Stimulated activated CD4-positive, alpha-beta T cell treated with anti-CD3 and anti-CD28 coated beads, Interleukin-15, amount 100 ng/mL, for 1 hour (primary cell): ENCODE measurements at places on chromosomes 4 and X.

DNA sequence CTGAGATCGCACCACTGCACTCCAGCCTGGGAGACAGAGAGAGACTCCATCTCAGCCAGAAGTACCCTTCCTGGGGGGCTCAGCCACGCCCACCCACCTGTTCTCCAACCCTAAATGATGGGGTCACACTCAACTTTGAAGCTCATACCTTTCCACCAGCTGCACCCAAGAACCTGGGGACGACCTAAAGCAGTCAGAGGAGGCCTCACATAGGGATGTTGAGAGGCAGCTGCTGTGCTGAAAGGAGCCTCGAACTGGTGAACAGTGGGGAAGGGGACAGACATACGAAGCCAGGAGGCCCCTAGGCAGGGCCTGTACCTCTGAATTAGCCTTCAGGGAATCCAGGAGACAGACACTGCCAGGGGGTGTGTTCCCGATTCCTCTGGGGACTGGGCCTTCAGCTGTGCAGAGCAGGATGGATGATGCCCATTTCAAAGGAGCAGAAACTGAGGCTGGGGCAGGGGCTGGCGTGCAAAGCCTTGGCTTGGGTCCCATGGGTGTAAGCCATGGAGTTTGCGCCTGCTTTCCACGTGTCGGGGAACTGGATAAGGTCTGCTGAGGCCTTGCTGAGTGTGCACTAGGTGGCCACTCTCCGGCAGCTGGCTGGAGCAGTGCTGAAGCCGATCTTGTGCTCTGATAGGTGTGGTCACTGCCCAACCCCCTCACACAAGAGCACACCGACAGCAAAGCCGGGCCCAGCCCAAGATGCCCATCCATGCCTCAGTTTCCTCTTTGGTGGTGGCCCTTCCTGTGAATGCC, 130.8 kb downstream of the CPZ start:
- DNase-seq = no peak

DNA sequence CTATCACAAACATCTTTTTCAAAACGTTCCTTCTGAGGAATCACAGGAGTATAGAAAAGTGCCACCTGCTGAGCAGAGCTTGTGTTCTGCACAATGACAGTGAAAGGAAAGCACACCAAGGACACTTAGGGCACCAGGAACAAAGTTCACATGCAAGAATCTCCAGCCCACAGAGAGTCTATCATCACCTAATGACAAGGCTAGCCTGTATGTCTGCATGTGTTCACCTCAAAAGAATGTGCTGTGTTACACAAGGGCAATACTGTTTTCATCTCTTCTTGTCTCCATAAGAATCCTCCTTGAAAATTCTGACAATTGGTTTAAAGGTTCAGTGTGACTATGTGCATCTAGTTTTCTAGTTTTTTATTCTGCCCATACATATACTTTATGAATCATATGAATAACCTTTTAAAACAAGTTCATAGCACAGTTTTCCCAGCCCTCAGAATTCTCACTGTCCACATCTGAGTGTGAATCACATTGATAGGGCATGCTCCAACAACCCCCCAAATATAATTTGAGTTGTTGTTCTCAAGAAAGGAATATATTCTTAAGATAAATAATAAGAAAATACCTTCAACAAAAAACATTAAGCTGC, 118.0 kb downstream of the PWWP3B start:
- no peak for DNase-seq

DNA sequence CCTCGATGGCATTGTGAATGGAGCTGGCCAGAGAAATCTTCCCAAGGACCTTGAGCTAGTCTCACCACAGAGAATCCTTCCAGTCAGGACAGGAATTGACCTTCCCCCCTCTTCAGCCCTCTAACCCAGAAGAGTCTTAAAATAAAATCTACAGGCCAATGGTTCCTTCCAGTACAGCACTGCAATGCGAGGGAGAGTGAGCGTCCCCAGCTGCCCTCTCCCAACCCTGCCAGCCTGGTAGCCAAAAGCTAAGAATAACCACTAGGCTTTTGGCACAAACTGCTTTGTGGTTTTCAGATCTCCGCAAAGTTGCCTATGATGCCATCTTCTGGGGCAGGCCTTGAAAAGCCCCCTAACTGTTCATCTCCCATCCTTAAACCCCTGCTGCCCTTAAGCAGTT, 175.1 kb downstream of the AR start:
- no peak for DNase-seq

DNA sequence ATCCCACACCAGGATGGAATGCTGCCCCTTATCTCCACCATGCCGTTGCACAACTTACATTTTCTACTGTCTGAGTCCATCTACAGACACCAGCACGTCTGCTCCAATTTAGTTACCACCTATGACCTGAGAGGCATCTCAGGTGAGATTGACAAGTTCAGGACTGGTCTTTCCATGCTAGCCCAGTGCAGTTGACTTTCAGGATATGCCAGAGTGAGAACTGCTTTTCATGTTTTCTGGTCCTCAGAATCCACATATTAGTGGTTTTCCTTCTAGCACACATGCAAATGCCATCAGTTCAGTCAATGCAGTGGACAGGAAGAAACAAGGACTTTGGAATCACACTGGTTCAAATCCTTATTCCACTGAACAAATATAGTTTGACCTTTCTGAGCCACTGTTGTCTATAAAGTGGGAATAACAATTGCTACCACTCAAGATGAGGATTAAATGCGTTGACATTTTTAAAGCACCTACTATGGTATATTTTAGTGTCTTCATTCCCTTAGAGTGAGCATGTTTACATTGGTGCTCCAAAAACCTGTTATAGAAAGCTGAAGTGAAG, 38.1 kb upstream of the ANXA3 start:
- no peak for DNase-seq

DNA sequence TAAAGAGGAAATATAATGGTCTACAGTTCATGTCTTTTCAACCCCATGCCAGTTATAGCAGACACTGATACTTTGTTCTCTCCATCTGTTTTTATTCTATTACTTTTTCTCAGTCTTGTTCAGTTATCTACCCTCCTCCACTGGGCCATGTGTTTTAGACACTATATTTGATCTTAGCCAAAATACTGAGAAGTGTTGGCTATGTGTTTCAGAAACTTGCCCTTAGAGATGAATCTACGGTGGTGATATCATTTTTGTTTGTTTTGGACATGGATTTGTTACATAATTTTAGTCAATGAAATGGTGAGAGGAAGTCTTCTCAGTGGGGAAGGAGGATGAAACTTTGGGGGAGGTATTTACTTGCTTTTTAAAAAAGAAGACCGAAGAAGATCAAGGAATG, 211.5 kb upstream of the DDX53 start:
- DNase-seq = no peak

GRCh38 chr4:86307432-86307831, 52.4 kb downstream of the MAPK10 start:
- no peak for DNase-seq

GRCh38 chr4:159009521-159009920, 93.4 kb upstream of the RAPGEF2 start:
- no peak for DNase-seq

- no peak for DNase-seq
These were observed 111.7 kb downstream of the CHRNA9 start for GRCh38 chr4:40446839-40447238.

- no peak for DNase-seq
These were observed 388.7 kb downstream of the FAT4 start for GRCh38 chr4:125703443-125703842.
